ENCODE measurements at places on chromosomes 16 and 17.

GRCh38 chr16:268141-269053 is 7.3 kb downstream of the RGS11 start:
- peak; percentile 75 for DNase-seq

DNA sequence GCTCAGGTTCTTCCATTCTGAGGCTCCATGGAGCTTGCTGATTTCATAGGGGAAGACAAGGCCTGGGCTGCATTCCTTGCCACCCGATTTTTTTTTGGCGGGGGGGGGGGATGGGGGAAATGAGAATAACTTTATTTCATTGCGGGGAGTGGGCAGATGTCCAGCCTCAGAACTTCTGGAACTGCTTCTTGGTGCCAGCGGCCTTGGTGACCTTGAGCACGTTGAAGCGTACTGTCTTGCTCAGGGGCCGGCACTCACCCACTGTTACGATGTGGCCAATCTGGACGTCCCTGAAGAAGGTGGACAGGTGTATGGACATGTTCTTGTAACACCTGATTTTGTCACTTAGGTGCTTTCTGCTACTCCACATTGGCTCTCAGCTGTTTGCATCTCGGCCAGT is 8.3 kb upstream of the CENPT start:
- DNase-seq, result no peak

GRCh38 chr16:4862639-4863038 is 15.4 kb downstream of the UBN1 start:
- peak; percentile 83 for DNase-seq

DNA sequence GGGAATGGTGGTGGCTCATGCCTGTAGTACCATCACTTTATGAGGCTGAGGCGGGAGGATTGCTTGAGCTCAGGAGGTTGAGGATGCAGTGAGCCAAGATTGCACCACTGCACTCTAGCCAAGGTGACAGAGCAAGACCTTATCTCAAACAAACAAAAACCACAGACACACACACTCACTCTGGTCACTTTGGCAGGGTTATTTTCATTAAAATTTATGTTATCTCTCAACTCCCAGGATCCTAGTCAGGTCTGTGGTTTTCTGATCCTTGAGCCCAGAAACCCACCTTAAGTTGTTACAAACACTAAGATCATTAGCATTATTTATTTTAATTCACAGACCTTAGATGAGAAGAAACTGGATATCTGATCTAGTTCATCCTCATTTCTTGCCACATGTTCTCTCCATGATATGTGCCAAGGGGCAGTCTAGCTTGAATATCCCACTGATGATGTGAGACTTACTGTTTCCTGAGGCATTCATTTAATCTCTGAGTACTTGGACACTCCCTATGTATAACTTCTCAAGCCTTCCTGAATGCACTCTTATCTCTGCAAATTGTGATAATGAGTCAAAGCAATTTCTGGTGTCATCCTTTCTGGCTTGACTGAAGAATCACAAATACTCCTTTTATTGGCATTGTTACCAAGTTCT is 9.6 kb downstream of the ABHD15 start:
- no peak for DNase-seq

- DNase-seq, result no peak
These were observed 61.1 kb downstream of the HS3ST3B1 start for GRCh38 chr17:14361945-14362508.

GRCh38 chr16:85474621-85475217 is 138.4 kb upstream of the GSE1 start:
- DNase-seq, result no peak

DNA sequence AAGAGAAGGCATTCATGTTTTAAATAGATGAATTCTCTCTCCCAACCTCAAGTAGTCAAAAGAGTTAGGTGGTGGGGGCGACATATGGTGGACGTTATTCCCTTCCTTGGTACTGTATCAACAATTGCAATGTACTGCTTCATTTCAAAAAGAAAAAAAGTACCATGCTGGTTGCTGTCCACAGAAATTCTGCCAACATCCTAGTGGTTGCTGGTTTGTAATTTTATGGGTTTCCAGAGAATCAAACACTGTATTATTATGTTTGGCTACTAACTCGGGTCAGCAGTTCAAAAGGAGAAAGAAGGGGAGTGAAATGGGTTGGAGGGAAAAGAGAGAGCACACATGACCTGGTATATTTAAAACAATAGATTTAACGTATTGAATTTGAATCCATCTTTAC is 61.1 kb upstream of the KCNJ16 start:
- DNase-seq, result no peak

GRCh38 chr17:82320956-82321927 is 3.8 kb upstream of the CD7 start:
- no peak for DNase-seq

- no peak for DNase-seq
These were observed 6.8 kb downstream of the MEAK7 start for GRCh38 chr16:84497418-84498222.

DNA sequence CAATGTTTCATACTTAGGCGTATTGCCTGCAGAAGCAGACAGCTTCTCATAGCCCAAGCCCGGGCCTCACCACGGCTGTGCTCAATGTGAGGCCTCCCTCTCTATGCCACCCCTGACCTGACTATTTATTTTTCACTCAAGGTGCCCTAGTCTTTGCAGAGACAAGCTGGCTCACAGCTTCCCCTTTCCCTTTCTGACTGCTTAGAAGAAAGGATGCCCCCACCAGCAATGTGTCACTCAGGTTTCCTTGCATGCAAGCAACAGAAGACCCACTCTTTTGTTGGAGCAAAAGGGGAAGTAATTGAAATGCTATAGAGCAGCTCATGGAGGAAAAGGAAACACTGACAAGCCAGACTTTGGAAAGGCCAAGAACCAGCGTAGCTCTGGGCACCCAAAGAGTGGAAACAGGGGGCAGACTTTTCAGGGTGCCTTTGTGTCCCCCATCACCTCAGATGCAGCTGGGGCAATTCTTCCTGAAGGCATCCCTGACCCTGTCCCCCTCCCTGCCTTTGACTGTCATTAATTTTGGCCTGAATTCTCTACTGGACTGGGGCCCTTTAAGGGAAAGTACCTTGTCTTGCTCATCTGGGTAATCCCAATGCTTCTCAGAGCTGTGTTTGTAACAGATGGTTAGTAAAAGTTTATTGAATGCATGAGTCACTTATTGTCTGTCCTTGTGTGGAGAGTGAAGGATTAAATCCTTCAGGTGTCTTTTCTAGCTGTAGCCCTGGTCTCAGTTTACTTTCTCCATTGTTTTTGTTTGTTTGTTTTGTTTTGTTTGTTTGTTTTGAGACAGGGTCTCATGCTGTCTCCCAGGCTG is 17.8 kb downstream of the RGS9 start:
- no peak for DNase-seq

- DNase-seq, result no peak
These were observed 1.2 kb downstream of the NAGLU start for GRCh38 chr17:42537156-42537805.

DNA sequence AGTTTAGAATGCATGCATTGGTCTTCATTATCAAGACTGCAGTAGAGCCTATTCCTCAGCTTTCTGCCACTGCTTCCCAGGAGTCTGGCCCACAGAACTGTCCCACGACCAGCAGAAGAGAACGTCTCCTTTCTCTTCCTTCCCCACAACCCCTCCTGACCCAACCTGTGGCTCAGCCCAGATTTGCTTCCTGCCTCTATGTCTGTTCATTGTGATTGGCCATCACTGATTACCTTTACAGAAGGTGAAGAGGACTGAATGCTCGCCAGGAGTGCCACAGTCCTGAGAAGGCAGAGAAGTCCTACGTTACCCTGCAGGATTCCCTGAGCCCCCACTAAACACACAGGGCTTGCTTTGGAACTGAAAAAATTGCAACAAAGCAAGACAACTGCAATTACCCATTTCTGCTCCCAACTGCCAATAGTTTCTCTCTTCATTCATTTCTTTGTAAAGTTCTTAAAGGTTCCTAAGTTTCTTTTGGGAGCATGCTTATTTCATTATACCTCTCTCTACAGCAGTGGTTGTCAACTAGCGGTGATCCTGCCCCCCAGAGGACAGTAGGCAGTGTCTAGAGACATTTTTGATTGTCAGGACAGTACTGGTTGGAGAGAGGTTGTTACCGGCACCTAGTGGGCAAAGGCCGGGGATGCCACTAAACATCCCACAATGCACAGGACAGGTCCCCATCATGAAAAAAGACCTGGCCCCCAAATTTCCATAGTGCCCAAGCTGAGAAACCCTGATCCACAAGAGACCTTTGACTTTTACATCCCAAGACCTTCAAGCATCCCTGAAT is 4.5 kb upstream of the NAT9 start:
- no peak for DNase-seq

- no peak for DNase-seq
These were observed 59.7 kb downstream of the GRIN2A start for GRCh38 chr16:10122546-10122945.

DNA sequence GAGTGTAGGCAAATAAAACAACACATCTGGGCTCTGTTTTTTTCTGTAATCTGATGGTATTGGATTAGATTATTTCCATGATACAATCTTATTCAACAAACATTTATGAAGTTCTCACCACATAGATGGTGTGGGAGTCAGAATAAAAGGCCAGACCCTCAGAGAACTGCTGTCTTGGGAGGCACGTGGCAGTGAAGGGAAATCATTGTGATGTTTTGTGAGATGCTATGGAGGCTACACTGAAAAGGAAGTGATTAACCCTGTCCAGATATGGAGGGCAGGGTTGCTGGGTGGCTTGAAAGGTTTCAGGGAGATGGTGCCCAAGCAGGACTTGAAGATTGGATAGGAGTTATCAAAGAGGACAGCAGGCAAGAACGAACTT is 35.6 kb downstream of the DHRS7B start:
- DNase-seq, result no peak

- no peak for DNase-seq
These were observed 6.5 kb downstream of the ITGA2B start for GRCh38 chr17:44382917-44383316.

- DNase-seq, result no peak
These were observed 14.1 kb upstream of the NDEL1 start for GRCh38 chr17:8421571-8421970.
